ENCODE measurements at places on chromosomes 5 and 9. TPM values are rescaled to one million over a fixed set of nuclear protein-coding genes. Genes with fewer than 3 reads are reported as not detected.

Gene NDUFB6
- 125 TPM for total RNA-seq

Gene RFESD
- 3.5 TPM for total RNA-seq

Gene PCDHGA9
- total RNA-seq: 6.9 TPM

Gene NR6A1
- total RNA-seq: 2.1 TPM

Gene TAF1L
- not detected for total RNA-seq

Gene APBA1
- total RNA-seq: 5.9 TPM

Gene PIP5KL1
- total RNA-seq: not detected

Gene FBP1
- 1.6 TPM for total RNA-seq

Gene CFAP77
- total RNA-seq: 1.3 TPM

Gene FGF18
- 25.2 TPM for total RNA-seq

Gene NEUROG1
- total RNA-seq: not detected

Gene HTR4
- total RNA-seq: 1.6 TPM

DNA sequence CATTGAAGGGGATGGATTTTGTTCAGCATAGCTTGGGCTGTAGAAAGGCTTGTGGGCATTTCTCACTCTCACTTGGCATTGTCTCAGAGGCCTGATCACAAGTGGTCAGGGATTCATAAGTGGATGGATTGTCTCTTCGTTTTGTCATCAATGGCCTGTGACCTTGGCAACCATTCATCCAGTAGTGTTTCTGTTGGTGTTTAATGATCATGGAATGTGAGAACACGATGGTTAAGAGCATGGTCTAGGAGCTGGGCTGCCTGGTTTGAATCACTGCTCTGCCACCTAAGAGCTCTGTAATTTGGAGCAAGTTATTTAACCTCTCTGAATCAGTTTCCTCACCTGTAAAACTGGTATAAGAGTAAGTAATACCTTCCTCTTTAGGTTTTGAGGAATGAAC is 430.1 kb upstream of the MEF2C start:
- H3K4me1 ChIP-seq: no peaks in the 10 kb centered on the region
- no peak overlapping the region for H3K27ac ChIP-seq
- no peaks in the 10 kb centered on the region for H3K27me3 ChIP-seq
- H3K4me3 ChIP-seq: no peak overlapping the region
- no peak for DNase-seq

GRCh38 chr5:79974886-79975285 is 16.2 kb downstream of the MTX3 start:
- DNase-seq: no peak
- no peaks in the 10 kb centered on the region for H3K4me1 ChIP-seq
- no peaks in the 10 kb centered on the region for H3K27me3 ChIP-seq
- H3K27ac ChIP-seq: no peak overlapping the region

- H3K27ac ChIP-seq: no peak overlapping the region
- no peak overlapping the region for H3K4me3 ChIP-seq
- no peaks in the 10 kb centered on the region for H3K36me3 ChIP-seq
Measured at GRCh38 chr5:170278611-170279458, 18.7 kb downstream of the LCP2 start.

- H3K36me3 ChIP-seq: no peaks in the 10 kb centered on the region
- no peaks in the 10 kb centered on the region for H3K27me3 ChIP-seq
- DNase-seq: no peak
- no peak overlapping the region for H3K27ac ChIP-seq
Measured at GRCh38 chr5:66494437-66494836, 101.8 kb upstream of the MAST4 start.

GRCh38 chr9:79233542-79233941 is 338.2 kb upstream of the TLE4 start:
- H3K27me3 ChIP-seq: no peaks in the 10 kb centered on the region
- H3K4me1 ChIP-seq: no peaks in the 10 kb centered on the region
- H3K36me3 ChIP-seq: no peaks in the 10 kb centered on the region
- no peak overlapping the region for H3K4me3 ChIP-seq
- no peak for DNase-seq

DNA sequence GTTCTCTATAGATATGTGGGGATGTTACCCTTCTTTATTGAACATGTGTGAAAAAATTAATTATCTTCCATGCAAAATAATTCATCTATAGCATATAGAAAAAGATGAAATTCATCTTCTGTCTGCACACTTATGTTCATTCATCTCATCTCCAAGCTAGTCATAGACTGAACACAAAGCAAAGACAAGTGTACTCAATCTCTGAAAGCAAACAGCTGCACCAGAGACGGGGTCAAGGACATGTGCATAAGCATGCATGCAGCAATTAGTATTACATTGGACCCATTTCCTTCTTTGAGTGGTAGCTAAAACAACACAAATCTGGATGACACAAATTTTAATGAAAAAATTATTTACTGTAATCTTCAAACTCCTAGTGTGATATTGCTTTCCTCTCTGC is 547.0 kb upstream of the COX7C start:
- H3K36me3 ChIP-seq: no peaks in the 10 kb centered on the region
- no peaks in the 10 kb centered on the region for H3K27me3 ChIP-seq
- no peak for DNase-seq

- no peaks in the 10 kb centered on the region for H3K4me1 ChIP-seq
- H3K27me3 ChIP-seq: no peaks in the 10 kb centered on the region
- DNase-seq: no peak
- no peaks in the 10 kb centered on the region for H3K36me3 ChIP-seq
- H3K27ac ChIP-seq: no peak overlapping the region
- no peak overlapping the region for H3K4me3 ChIP-seq
Measured at GRCh38 chr9:104075801-104076753, 18.0 kb upstream of the SMC2 start.

DNA sequence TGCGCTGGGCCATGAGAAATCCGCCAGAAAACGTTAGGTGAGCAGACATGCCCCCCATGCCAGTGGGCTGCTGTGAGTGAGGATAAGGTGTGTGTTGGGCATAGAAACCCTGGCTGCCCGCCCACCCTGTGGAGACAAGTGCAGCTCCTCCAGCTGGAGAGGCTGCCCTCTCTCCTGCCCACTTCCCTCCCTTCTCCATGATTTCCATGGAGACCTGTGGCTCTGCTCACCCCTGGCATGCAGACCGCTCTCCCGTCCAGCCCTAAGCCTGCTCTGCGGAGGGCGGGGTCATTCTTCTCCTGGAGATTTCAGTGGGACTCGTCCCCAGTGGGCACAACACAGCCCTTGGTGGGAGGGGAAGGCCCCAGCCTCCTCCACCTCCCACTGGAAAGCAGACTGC is 133.0 kb upstream of the FAM120A start:
- DNase-seq: no peak
- H3K4me1 ChIP-seq: no peaks in the 10 kb centered on the region
- H3K4me3 ChIP-seq: no peak overlapping the region
- H3K27me3 ChIP-seq: no peaks in the 10 kb centered on the region
- H3K36me3 ChIP-seq: no peaks in the 10 kb centered on the region
- no peak overlapping the region for H3K27ac ChIP-seq

- no peaks in the 10 kb centered on the region for H3K36me3 ChIP-seq
- no peak overlapping the region for H3K4me3 ChIP-seq
- H3K27me3 ChIP-seq: peaks cover 13% of the 10 kb centered on the region
- DNase-seq: no peak
- no peaks in the 10 kb centered on the region for H3K4me1 ChIP-seq
Measured at GRCh38 chr5:135308752-135309151, 90.3 kb downstream of the MACROH2A1 start.

GRCh38 chr5:97929383-97929782 is 746.3 kb upstream of the RIOK2 start:
- no peaks in the 10 kb centered on the region for H3K27me3 ChIP-seq
- H3K4me3 ChIP-seq: no peak overlapping the region
- H3K4me1 ChIP-seq: no peaks in the 10 kb centered on the region
- no peak for DNase-seq
- H3K27ac ChIP-seq: no peak overlapping the region

DNA sequence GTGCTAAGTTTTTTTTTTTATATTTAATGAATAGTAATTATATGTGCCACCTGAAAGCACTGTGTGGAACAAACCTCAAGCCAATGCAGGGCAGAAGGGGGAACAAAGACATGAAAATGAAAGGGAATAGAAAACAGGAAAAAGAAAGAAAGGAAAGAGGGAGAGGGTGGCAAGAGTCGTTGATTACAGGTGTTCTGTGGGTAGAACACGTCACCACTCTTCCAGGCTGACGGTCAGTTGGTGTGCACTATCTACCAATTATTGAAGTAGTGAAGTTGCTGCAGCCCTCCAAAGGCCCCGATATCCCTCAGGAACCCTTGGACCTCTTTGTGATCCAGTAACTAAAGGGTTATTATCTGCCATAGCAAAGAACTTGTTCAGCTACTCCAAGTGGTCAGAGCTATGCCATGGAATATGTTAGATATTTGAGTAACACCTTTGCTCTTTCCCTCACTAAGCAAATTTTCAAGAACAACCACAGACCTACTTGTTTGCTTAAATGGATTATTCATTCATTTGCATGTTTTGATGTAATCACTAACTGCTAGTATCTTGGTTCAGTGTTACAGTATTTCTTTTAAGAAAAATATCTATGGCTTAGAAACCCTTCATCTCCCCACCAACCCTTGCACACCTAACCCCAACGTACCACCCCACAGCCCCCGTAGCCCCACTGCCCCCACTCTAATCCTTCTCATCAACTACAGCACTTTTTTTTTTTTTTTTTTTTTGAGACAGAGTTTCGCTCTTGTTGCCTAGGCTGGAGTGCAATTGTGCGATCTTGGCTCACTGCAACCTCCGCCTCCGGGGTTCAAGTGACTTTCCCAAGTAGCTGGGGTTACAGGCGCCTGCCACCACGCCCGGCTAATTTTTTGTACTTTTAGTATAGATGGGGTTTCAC is 31.3 kb downstream of the FYB1 start:
- H3K4me3 ChIP-seq: no peak overlapping the region
- no peak for DNase-seq
- no peaks in the 10 kb centered on the region for H3K4me1 ChIP-seq
- H3K36me3 ChIP-seq: no peaks in the 10 kb centered on the region
- H3K27ac ChIP-seq: no peak overlapping the region
- no peaks in the 10 kb centered on the region for H3K27me3 ChIP-seq

DNA sequence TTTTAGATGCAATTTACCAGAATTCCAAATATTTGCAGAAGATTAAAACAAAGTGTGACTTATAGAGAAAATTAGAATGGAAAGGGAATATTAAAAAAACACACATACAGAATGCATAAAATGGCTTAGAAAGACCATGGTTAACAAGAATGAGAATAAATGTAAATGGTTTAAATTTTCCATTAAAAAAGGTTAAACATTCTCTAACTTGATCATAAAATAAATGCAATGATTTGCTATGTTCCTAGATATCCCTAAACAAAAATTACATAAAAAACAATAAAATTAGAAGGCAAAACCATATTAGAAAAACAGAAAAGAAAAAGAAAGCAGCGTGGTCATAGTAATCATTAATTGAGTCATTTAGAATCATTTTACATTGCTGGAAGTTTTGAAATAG is 152.5 kb downstream of the TMEM38B start:
- H3K4me3 ChIP-seq: no peak overlapping the region
- no peaks in the 10 kb centered on the region for H3K36me3 ChIP-seq
- no peaks in the 10 kb centered on the region for H3K4me1 ChIP-seq
- H3K27me3 ChIP-seq: no peaks in the 10 kb centered on the region
- no peak overlapping the region for H3K27ac ChIP-seq
- no peak for DNase-seq

DNA sequence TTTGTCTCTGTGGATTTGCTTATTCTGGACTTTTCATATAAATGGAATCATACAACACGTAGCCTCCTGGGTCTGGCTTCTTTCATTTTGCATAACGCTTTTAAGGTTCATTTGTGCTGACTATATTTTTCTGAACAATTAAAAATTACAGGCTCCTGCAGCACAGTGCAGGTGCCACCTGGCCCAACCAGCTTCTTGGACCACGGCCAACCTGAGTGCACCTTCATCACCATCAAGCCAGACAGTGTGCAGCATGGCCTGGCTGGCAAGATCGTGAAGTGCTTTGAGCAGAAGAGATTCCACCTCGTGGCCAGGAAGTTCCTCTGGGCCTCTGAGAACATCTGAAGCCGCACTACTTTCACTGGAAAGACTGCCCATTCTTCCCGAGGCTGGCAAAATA is 53.5 kb upstream of the COL15A1 start:
- no peak overlapping the region for H3K4me3 ChIP-seq
- DNase-seq: no peak
- H3K27me3 ChIP-seq: no peaks in the 10 kb centered on the region

GRCh38 chr5:67998709-67999261 is 216.8 kb upstream of the PIK3R1 start:
- peak; percentile 56 for DNase-seq
- H3K27me3 ChIP-seq: no peaks in the 10 kb centered on the region
- peak overlapping the region; percentile 78 for H3K27ac ChIP-seq
- H3K36me3 ChIP-seq: no peaks in the 10 kb centered on the region
- H3K4me1 ChIP-seq: no peaks in the 10 kb centered on the region
- H3K4me3 ChIP-seq: no peak overlapping the region

GRCh38 chr9:14203356-14204056 is 110.4 kb downstream of the NFIB start:
- no peaks in the 10 kb centered on the region for H3K36me3 ChIP-seq
- H3K4me3 ChIP-seq: no peak overlapping the region
- H3K4me1 ChIP-seq: peaks cover 73% of the 10 kb centered on the region
- H3K27me3 ChIP-seq: no peaks in the 10 kb centered on the region
- peak overlapping the region; percentile 72 for H3K27ac ChIP-seq

GRCh38 chr9:133401588-133401987 is 16.2 kb downstream of the REXO4 start:
- no peaks in the 10 kb centered on the region for H3K4me1 ChIP-seq
- peaks cover 26% of the 10 kb centered on the region for H3K36me3 ChIP-seq
- H3K27ac ChIP-seq: no peak overlapping the region
- no peak overlapping the region for H3K4me3 ChIP-seq
- H3K27me3 ChIP-seq: no peaks in the 10 kb centered on the region

GRCh38 chr5:14852779-14853178 is 18.8 kb downstream of the ANKH start:
- no peak overlapping the region for H3K4me3 ChIP-seq
- peaks cover 4% of the 10 kb centered on the region for H3K36me3 ChIP-seq
- no peak overlapping the region for H3K27ac ChIP-seq
- no peaks in the 10 kb centered on the region for H3K27me3 ChIP-seq

DNA sequence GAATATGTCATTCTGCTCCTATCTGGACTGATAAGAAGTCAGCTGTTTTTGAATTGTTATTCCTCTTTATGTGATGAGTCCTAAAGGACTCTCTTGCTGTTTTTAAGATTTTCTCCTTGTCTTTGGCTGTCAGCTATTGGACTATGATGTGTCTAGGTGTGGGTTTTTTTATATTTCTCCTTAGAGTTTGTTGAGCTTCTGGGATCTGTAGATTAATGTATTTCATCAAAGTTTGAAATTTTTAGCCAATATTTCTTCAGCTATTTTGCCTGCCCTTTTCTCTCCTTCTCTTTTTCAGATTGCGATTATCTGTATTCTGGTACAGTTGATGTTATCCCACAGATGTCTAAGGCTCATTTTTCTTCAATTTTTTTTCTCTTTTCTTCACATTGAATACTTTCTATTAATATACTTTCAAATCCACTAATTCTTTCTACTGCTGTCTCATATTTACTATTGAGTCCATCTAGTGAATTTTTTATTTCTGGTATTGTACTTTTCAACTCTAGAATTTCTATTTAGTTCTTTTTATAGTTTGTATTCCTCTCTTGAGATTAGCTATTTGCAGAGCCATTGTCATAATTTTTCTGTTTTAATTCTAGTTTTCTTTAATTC is 31.1 kb downstream of the RPS23 start:
- H3K27me3 ChIP-seq: no peaks in the 10 kb centered on the region
- H3K36me3 ChIP-seq: no peaks in the 10 kb centered on the region
- no peak overlapping the region for H3K4me3 ChIP-seq

All from heart left ventricle (tissue), 16 donors.